ENCODE measurements at places on chromosomes 5 and 9.

GRCh38 chr9:18673179-18673578, 199.2 kb downstream of the ADAMTSL1 start:
- peak; percentile 57 for DNase-seq

- DNase-seq, result no peak
Measured at GRCh38 chr9:103410059-103410458, 414.9 kb downstream of the CYLC2 start.

DNA sequence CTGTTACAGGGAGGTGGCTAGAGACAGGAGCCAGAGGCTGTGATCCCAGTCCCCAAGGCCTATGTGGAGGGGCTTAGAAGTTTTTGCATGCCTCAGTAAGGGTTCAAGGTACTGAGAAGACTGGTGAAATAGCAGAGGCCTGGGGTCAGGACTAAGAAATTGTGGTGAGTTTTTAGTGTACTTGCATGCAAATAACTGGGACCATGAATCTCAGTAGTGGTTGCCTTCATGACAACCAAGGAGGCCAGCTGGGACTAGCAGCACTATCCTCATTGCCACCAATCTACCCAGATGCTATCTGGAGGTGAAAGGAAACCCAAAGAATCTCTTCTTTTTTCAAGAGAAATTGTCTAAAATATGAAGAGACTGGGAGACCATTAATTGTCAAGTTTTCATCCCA, 395.1 kb downstream of the CETN3 start:
- DNase-seq, result no peak

GRCh38 chr5:113311301-113311700, 123.5 kb downstream of the TSSK1B start:
- no peak for DNase-seq

DNA sequence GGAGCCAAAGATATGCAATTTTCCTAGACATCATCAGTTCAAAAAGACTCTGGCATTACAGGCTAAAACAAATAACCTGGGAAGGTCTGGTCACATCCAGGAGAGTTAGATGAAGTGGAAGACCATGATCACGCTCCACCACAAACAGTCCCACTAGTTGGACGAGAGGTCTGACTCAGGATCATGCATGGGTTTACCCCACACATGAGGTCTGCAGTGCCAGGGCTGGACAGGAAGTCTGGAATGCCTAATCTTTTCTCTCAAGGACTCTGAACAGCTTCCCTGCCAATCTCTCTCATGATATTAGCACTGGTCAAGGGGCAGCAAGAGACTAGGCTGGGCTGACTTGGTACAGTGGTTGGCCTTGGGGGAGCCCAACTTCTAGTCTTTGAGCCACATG, 7.1 kb downstream of the PRUNE2 start:
- no peak for DNase-seq

- DNase-seq, result no peak
Measured at GRCh38 chr5:81579262-81579924, 171.5 kb downstream of the SSBP2 start.

DNA sequence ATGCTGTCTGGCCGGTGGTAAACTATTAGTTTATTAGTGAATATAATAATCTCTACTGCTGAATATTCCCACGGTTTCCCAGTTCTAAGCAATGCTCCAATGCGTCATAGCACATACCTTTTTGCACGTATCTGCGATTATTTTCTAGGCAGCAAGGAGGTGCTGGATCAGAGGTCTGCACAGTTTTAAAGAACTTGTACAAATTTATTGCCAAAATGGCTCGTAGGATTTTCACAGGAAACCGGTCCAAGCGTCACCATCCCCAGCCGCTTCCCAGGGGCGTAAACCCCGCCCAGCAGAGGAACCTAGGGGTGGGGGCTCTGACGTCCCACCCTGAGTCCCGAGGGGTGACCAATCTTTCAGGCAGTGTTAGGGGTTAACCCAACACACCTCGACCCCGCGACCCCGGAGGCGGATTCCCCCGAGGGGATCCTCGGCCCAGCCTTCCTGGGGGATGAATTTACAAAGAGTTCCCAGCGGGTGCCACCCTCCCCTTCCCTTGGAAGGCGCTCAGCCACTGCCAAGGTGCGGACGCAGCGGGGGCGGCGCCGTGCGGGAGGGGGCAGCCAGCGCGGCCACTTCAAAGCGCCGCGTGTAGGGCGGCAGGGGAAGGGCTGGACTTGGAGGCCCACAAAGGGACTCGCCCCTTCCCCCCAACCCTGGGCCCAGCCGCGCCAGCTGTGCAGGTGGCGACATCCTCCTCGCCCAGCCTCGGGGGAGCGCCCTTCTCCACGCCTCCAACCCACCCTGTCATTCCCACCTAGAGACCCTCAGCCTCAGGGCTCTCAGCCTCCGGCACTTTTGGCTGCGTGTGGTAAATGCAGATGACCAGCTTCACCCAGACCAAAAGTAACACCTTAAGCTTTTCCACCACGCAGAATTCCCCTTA, 43.5 kb upstream of the TCF7 start:
- DNase-seq, result no peak

DNA sequence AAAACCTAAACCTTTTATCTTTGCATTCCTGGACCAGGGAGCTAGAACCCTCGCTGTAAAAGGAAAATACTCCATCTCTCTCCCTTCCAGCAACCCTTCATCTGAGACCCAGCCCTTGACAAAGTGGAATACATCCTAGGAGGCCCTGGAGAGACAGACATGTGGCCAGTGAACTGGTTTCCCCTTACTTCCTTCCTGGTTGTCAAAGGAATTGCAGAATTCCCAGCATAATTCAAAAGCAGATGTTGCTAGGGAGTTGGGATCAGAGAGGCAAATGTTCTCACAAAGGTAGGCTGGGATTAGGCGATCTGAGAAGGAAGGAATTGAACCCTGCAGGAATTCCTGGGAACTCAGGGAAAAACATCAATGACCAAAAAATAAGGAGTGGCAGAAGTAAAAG, 80.9 kb downstream of the MARCHF3 start:
- DNase-seq, result no peak

DNA sequence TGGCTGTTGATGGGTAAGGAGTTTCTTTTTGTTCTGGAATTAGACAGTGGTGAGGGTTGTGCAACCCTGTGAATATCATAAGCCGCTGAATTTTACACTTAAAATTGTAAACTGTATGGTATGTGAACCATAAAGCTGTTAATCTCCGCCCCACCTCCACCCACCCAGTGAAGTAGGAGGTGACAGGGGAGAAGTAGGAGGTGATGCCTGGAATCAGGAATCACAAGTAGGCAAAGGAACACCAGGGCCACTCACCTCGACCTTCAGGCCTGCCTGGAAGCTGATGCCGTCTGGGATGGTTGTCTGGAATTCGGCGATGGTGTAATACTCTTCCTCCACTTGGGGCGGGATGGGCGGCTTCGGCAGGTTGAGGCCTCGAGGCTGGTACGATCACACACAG, 62.3 kb upstream of the UBTD2 start:
- no peak for DNase-seq

DNA sequence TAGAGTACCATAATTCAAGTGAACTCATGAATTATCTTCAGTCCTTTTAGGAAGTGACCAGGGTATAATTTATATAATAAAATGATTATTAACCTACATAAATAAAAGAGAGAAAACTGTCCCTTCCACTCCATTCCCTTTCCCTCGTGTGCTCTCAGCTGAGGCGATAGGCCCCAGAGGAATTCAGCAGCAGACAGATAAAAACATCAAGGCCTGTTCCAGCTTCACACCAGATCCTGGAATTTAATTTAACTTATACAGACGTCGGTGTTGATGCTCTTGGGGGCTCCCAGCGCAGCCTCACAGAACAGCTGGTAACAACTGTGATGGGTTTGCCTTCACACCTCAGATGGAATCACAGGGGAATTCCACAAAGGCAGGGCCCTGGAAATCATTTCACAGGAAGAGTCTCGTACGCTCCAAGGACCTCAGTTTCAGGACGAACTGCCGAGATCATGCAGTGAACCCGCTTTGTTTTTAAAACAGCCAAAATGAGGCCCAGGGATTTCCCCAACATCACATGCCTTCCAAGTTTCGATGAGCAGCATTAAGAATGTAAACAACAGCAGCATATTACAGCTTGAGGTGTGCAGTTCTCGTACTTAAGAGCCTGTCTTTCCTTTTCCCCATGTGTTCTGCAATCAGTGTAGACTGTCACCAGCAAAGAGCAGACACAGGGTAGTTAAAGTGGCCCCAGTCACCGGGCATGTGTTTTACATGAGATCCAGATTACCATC, 73.6 kb upstream of the ALDH1B1 start:
- DNase-seq, result peak; percentile 12

- no peak for DNase-seq
Measured at GRCh38 chr9:133257465-133257956, 17.5 kb downstream of the ABO start.

DNA sequence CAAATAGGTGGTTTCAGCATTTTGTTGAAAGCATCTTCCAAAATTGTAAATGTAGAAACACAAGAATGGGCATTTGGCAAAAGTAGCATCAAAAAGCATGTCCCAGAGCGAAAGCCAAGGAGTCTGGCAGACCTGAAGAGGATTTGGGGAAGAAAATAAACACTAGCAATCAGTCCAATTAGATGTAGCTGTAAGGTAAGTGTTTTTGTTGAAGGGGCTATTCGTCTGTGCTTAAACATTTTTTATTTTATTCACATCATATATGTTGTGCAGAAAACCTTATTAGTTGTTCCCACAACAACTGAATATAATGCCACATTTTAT, 954.1 kb upstream of the COX7C start:
- DNase-seq, result no peak

- DNase-seq, result no peak
Measured at GRCh38 chr5:151718646-151719045, 31.9 kb upstream of the SPARC start.

- no peak for DNase-seq
Measured at GRCh38 chr5:65244031-65244430, 237.7 kb downstream of the ADAMTS6 start.

- peak; percentile 37 for DNase-seq
Measured at GRCh38 chr5:83721953-83722901, 1.6 kb upstream of the HAPLN1 start.

- no peak for DNase-seq
Measured at GRCh38 chr9:112495614-112496013, 9.0 kb downstream of the KIAA1958 start.

DNA sequence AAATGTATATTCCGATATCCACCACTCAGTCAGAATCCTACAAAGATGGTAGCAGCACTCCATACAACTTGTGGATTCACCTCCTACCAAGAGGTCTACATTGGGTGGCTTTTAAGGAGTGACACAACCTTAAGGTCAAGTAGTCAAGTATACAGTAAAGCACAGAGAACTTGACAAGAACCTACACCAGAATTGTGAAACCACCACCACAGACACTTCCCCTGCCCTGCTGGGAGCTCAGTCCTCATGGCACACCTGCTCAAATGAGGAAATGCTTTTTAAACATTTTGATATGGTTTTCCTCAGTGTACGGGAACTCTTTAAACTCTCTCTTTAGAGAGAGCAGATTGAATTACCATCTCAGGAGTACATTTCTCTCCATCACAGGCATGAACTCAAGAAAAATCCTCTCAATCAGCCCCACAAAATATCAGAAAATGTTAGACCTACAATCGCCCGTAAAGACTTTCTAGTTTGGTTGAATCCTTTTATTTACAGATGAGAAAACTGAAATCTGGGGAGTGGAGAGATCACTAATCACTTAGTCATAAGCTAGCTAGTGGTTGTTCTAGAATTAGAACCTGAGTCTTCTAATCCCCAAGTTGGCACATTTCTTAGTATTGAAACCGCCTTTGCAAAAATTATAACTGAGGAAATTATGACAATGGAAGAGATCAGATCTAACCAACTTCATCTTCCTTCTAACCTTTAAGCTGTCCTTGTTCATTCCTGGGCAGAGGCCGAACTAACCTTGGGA, 38.5 kb upstream of the NR4A3 start:
- no peak for DNase-seq

GRCh38 chr9:121372239-121373010, 2.4 kb upstream of the STOM start:
- no peak for DNase-seq

GRCh38 chr9:100027543-100027942, 71.3 kb downstream of the ERP44 start:
- DNase-seq, result no peak

- DNase-seq, result no peak
Measured at GRCh38 chr9:109401990-109402318, 81.1 kb upstream of the EPB41L4B start.

DNA sequence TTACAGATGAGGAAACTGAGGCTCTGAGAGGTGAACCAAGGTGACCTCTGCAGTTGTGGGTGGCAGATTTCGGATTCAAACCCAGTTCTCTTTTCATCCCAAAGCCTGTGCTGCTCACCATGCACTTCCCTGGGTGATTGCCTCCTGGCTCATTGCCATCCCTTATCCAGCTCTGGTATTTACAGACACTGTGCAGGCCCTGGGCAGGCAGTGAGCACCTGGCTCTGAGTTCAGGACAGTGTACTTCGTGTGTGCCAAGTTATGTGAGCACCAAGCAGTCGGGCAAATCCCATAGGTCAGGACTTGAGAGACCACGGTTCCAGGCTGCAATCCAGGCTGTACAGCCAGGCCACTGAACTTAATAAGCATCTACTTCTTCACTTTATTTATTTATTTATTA, 1.4 kb downstream of the LRSAM1 start:
- DNase-seq, result no peak

DNA sequence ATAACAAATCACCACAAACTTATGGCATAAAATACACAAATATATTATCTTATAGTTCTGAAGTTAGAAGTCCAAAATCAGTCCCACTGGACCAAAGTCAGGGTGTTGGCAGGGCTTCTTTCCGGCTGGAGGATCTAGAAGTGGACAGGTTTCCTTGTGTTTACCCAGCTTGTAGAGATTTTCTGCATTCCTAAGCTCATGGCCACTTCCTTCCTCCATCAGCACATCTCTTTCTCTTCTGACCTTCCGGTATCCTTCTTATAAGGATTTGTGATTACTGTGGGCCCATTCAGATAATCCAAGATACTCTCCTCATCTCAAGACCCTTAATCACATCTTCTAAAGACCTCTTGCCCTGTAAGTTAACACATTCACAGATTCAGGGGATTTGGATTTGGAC, 97.6 kb downstream of the RAB3C start:
- DNase-seq, result no peak

- peak; percentile 41 for DNase-seq
Measured at GRCh38 chr9:69412741-69413150, 87.7 kb downstream of the ENTREP1 start.

DNA sequence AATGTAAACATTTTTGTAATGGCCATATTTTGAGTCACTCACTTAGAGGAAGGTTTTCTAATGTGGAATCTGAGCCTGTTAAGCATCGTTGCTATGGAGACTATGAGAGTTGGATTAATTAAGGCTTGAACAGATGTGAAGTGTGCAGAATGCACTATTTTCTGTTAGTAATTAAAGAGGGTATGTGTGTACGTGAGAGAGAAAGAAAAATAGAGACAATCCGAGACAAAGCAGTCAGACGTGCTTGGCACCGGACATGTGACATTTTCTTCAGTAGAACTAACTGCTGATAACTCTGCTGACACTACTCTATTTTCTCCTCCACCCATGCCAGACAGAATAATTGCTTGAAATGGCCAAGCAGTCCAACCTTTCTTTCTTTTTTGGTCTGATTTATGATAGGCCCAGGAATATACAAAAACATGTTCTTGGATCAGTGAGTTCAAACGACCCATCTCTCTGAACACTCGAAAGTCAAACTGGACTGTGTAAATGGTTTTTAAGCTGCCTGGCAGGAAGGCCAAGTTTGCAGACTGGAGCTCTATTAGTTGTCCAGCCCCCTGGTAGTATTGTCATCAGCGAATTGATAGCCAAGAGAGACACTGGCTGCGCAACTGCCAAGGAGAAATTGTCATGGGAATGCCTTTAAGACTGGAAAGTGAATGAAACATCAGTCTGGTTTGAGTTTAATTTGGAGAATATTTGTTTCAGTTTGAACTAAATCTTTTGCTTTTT, 322.1 kb downstream of the ARHGEF28 start:
- DNase-seq, result no peak

- no peak for DNase-seq
Measured at GRCh38 chr9:99180199-99180598, 41.5 kb downstream of the ALG2 start.

Data from smooth muscle cell of the brain vasculature (primary cell).